ENCODE measurements at places on chromosomes 11 and 22.

DNA sequence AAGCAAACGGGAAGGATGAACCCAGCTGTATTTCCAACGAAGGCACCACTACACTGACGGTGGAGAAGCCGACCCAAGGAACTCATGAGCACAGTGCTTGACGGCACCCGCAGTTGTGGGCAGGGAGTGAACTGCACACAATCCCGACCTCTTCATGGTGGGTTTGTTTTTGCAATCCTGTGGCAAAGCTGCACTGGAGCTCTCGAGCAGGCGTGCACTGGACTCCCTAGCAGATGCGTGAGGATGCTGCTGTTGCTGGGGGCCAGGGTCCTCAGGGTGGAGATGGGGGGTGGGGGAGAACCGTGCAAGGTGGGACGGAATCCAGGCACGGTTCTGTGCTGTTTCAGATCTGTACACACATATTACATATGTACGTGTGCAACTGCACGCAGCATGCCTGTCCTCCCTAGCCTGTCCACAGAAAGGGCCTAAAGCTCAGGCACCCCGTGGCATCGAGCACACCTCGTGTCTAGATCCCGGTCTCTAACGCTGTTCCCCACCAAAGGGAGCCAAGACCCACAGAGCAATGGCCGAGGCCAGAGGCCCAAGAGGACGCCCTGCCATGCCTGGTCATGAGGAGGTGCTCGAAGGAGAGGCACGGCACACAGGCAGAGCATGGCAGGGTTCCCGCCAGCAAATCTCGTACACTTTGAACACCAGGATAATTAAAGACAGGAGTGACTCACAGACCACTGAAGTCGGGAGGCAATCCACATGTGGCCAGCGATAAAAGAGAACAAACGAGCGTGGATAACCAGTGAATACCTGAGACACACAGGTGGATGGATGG, 17.6 kb downstream of the ALG12 start:
- DNase-seq = no peak

DNA sequence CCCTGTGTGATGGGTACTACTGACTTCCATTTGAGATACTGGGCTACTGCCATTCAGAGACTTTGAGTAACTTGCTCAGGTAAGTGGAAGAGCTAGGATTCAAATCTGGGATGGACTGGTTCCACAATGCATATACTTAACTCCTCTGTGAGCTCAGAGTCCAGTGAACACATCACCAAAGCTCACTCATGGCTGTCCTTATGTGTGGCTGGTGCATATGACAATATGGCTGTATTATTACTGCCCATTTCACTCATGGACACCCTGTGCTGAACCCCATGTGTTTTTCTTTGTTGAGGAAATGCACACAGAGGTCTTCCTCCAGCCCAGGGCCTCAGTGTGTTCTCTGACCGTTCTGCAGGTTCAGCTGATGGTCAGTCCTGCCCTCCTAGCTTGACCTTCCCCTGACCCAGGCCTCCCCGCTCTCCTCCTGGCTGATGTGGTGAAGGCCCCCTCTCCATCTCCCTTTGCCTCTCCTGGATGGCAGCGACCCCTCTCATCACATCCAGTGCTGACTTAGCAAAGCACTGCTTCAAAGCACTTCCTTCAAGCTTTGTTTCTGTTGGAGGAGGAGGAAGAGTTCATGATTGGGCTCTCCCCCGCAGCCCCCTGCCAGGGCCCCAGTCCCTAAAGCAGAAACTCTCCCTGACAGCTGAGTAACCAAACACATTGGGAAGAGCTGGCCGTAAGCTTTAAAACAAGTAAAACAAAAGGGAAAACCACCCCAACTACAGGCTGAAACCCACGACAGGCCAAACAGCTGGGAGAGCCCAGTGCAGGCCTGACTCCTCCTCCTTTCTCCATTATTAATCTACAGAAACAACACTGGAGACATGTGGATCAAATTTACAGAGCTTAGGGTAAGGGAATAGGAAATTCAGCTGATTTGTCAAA, 101.2 kb downstream of the NAT10 start:
- DNase-seq = no peak

DNA sequence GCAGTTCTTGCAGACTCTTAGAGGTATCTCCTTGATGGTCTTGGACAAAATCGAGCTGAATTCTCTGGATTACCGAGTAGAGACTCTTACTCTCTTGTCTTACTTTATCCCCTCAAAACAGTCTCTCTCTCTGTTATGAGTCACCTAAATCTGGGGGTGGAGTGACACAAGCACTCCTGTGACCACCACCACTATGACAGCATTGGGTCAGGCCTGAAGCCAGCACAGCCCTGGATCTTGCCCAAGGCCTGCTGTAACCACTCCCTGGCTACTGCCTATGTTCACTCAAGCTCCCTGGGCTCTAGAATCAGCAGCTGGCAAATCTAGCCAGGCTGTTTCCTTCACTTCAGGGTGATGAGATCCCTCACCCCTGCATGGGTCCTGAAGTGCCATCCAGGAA, 662.5 kb downstream of the LUZP2 start:
- DNase-seq = no peak

- peak; percentile 89 for DNase-seq
These were observed 1.4 kb downstream of the ASCL2 start for GRCh38 chr11:2268729-2269600.

GRCh38 chr11:2529173-2529572, 84.4 kb downstream of the KCNQ1 start:
- no peak for DNase-seq

DNA sequence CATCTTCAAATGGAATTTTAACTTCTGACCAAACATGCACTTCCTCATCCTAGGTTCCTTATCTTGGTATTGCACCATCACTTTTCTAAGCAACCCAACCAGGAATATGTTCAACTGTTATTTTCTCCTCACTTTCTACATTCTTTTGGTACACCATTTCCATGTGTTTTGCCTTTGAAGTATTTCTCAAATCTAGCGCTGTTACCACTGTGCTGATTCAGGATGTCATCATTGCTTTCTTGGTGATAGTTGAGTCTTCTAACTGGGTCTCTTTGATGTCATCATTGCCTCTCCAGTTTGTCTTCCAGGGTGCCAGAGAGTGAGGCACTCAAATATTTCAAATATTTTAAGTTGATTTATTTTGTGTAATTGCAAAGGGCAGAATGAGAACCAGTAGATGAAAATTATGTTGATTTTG, 47.5 kb downstream of the HORMAD2 start:
- DNase-seq = no peak

DNA sequence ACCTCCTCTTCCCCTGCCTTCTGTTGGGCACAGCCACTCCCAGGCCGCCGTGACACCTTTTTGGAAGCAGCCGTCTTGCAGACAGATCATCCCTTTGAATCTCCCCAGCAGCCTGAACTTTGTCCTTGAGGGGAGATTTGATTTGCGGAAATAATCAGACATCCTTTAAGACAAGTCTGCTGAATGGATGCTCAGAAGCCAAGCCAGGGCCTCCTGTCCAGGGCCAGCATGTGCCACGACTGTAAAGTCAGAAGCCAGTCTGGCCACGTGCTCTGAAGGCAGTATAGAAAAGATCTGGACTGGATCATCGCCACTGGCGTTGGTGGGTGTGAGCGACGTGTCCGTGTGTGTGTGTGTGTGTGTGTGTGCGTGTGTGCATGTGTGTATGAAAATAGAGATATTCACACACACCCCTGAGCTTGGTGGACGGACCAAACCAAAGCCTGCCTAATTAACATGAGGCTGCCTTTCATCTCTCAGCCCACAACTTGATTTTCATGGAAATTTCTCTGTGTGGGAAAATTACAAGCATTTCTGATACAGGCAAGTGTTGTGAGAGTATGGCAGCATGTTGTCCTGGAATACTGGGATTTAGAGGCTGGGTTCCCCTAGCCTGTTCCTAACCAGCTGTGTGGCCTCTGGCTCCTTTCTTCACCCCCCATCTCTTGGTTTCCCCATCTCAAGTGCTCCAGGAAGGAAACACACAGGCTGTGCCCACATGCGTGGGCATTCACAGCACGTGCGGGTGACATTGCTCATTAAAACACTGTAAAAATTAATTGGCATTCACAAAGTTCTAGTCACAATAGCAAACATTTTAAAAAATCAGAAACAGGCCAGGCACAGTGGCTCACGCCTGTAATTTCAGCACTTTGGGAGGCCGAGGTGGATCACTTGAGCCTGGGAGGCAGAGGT, 61.8 kb upstream of the WNT7B start:
- no peak for DNase-seq

GRCh38 chr11:66100272-66101065, 30.4 kb downstream of the PACS1 start:
- DNase-seq = peak; percentile 86

DNA sequence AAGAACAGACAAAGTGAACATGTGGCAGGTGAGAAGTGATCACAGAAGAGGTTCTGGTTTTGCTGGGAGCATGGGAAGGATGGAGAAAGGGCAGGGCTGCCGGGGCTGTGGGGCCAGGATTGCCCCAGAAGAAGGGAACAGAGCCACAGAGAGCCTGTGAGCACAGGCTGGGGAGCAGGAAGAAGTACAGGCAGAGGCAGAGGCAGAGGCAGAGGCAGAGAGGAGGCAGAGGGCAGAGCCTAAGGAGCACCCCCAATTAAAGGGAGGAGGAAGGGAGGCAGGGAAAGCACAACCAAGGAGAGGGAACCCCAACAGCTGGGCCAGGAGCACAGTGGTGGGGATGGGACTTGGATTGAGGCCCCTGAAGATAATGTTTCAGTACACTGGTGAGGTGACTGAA, 51.5 kb downstream of the SGSM3 start:
- DNase-seq = no peak

- DNase-seq = no peak
These were observed 118.9 kb downstream of the CACNA1I start for GRCh38 chr22:39689421-39689820.

GRCh38 chr11:32852207-32852606, 22.5 kb downstream of the PRRG4 start:
- no peak for DNase-seq

GRCh38 chr22:35835998-35836691, 118.5 kb downstream of the APOL5 start:
- no peak for DNase-seq

DNA sequence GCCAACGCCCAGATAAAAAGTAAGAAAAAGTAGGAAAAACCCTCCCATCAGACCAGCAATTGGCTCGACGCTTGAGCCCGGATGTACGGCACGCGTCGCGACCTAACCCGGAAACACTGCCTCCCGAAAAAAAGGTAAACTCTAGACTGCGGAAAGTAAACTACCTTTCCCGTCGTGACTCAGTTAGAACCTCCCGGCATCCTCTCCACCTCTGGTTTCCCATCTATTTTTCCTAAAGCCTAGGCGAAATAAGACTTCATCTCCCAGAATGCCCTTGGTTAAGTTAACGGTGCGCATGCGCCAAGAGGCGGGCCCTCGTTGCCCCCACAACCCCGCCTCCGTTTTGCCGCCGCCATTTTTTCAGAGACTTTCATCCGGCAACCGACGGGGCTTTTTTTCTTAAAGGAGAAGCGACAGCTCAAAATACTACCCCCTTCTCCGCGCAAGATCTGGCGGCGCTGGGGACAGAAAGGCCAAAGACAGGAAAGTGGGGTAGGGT, 678 bp upstream of the ZFP91 start:
- peak; percentile 95 for DNase-seq

GRCh38 chr22:46883092-46883910, 120.9 kb downstream of the TBC1D22A start:
- no peak for DNase-seq

- DNase-seq = no peak
These were observed 23.9 kb upstream of the TFIP11 start for GRCh38 chr22:26536056-26536761.

GRCh38 chr11:70326365-70326811, 55.9 kb downstream of the PPFIA1 start:
- DNase-seq = no peak

GRCh38 chr22:47333625-47334024, 571.2 kb downstream of the TBC1D22A start:
- no peak for DNase-seq

DNA sequence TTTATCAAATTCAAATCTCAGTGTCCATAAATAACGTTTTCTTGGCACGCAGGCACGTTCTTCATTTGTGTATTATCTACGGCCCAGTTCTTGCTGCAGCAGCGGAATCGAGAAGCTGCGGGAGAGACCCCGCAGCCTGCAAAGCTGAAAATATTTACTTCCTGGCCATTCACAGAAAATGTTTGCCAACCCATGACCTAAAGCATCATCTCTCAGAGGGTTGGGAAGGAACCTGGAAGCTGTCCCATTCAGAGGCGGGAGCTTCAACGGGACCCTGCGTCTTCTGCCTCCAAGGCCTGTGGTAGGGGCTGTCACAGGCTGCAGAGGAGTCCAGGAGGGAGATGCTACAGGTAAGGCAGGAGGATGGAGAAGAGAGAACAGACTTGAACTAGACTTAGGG, 319.2 kb downstream of the MN1 start:
- no peak for DNase-seq

- no peak for DNase-seq
These were observed 3.9 kb downstream of the SCGB1D1 start for GRCh38 chr11:62193952-62194351.

GRCh38 chr11:59859673-59860072, 6.6 kb downstream of the TCN1 start:
- no peak for DNase-seq

DNA sequence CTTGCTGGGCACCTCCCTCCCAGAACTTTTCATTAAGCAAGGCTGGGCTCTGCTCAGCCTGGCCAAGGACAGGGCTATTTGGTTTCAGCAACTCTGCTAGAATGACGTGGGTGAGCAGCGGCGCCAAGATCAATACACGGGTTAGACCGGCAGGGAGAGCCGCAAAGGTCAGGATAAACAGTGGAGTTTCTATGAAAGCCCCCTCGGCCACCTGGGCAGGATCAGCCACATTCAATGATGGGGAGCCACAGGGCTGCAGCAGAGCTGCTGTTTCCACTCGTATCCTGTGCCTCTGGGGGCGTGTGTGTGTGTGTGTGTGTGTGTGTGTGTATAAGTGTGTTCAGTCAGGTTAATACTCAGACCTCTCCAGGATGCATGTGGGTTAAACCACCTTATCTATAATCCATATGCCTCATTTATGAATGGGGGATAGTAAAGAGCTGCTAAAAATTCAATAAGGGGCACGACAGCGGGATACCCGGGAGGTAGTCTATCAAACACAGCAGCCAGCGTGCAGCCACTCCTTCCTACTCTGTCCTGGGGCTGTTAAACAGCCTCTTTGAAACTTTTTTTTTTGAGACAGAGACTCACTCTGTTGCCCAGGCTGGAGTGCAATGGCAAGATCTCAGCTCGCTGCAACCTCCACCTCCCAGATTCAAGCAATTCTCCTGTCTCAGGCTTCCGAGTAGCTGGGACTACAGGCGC, 34.8 kb downstream of the MYH9 start:
- DNase-seq = no peak

- no peak for DNase-seq
These were observed at the start of gene MMP13 for GRCh38 chr11:102955624-102956023. Gene MMP13, minus strand, starts transcription at chr11:102955732. Its CDS starts 27 bp downstream, at chr11:102955705.

GRCh38 chr22:27460591-27461347, 340.8 kb downstream of the MN1 start:
- DNase-seq = no peak

- peak; percentile 38 for DNase-seq
These were observed 3.3 kb downstream of the MRPL49 start for GRCh38 chr11:65125197-65126056.

- DNase-seq = no peak
These were observed 169.3 kb downstream of the CASP12 start for GRCh38 chr11:104728927-104729326.

DNA sequence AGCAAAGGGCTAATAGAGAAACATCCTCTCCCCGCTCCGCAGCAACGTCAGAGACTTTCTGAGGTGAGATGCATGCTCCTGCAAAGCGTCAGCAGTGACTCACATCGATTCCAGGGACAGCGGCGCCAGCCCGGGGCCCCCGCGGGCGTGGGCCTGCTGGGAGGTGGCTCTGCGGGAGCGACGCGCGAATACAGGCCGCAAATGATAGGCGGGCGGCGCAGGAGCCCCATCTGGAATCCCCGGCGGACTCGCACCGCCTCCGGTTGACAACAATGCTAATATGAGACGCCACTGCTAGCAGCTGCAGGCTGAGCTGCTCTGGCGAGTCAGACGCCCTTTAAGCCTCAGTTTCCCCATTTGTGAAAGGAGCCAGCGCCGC, 557 bp downstream of the RANGAP1 start:
- peak; percentile 92 for DNase-seq

All from activated CD8-positive, alpha-beta memory T cell treated with anti-CD3 and anti-CD28 coated beads for 24 hours (primary cell).